ENCODE measurements at places on chromosomes 5 and 9.

DNA sequence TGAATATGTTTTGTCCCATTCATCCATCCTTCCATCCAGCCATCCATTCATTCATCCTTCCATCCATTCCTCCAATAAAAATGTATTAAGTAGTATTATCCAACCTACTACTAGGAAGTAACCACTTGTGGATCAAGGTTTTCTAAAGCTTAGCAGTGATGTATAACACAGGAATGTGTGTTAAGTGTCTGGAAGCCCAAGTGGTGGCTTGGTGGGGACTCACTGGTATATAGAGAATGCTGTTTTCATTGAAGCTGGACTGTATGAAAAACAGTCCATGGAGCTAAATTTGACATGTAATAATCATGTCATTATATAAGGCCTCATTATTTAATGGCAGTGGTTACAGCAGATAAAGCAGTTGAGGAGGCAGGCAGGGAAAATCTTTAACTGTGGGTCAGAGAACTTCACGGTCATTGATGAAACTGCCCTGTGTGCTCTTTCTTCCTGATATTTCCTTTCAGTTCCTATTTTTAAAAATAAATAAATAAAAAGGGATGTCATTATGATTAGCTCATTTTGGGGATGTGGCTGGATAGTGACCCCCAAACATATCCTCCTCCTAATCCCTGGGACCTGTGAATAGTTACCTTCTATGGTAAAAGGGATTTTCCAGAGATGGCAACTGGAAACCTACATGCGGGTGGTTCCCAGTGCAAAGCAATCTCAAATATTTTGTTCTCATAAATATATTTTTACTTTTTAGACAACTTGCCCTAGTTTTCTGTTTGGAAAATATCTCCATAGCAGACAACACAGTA, 82.3 kb downstream of the DAPK1 start:
- DNase-seq: no peak

DNA sequence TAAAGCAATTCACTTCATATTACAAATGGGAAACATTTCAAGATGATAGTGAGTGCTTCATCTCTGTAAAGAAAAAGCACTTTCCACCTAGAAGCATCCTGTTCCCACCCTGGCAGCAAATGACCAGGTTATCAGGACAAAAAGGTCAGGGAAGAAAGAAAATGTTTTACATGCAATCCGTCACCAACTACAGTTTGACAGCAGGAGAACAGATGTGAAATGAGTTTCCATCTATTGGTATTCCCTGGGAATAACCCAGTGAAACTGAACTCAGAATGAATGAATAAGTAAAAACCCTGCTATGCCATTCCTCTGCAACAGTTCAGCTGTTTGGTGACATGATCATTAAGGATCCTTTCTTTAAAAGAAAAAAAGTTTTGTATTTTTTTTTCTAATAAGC, 67.6 kb downstream of the HTR1A start:
- DNase-seq: no peak

GRCh38 chr9:76580188-76580587, 121.2 kb downstream of the GCNT1 start:
- no peak for DNase-seq

DNA sequence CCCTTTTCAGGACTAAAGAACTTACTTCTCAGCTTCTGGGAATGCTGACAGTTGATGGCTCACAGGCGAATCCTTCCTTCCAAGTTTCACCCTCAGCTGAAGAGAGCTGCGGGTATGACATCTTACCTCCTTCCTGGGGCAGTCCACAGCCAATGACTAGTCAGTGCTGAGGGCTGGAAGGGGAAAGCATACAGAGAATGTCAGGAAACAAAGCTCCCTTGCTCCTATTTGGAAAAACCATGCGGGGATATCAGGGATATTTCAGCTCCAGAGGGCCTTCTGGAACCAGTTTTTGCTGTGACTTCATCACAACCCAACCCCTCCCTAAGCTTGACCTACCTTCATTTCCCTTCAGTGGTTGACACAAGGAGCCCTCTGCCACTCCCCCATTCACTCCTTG, 15.7 kb downstream of the FTMT start:
- no peak for DNase-seq

DNA sequence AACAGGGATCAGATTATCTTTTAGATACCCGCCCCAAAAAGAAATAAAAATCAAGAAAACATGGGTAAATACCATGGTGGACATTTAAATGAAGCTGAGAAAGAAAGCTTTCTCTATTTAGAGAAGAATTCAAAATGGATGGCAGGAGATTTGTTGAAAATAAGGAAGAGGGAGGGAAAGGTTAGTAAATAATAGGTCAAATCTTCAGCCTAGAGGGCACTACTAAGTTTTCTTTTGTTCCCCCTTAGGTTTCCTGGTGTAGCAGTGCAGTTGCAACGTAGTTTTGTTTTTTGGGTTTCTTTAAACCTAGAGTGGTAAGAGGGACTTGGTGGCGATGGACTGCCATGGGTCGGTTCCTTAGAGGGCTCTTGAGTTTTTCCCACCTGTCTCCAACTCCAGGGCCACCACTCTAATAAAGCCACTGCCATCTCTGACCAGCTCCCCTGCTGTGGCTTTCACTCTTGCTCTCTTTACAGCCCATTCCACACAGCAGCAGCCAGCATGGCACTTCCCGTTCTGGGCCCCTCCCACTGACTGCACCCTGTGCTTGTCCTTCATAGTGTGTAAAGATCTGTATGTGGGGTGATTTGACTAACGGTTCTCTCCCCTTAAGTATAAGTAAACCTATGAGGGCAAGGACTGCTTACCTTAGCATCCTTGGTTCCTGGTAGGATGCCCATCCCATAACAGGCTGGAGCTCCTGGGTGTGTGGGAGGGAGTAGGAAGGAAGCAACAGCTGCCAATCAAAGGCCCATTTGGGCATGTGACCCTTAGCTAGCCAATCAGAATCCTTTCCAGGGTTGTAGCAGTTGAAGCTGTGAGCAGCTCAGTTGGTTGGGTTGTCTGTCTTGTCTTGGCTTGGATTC, 118.3 kb downstream of the SLC1A3 start:
- DNase-seq: no peak

DNA sequence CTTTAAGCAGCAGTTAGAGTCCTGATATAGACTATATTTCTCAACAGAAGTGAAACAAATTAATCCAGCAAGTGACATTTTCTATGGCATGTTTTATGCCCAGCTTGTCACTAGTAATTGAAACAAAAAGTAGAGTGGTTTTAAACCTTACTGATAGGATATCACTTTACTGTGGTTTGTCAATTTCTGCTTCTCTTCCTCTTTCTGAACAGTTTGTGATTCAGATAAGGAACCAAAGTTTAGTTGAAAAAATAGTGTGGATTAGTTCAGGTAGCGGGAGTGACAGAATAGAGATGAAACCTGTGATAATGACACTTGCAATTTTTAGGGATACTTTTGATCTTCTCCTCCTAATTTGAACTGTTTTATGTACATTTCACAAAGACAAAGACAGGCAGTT, 485.7 kb upstream of the EDIL3 start:
- DNase-seq: no peak

- DNase-seq: no peak
Observed at GRCh38 chr5:137398154-137398553, 101.0 kb downstream of the SPOCK1 start.

DNA sequence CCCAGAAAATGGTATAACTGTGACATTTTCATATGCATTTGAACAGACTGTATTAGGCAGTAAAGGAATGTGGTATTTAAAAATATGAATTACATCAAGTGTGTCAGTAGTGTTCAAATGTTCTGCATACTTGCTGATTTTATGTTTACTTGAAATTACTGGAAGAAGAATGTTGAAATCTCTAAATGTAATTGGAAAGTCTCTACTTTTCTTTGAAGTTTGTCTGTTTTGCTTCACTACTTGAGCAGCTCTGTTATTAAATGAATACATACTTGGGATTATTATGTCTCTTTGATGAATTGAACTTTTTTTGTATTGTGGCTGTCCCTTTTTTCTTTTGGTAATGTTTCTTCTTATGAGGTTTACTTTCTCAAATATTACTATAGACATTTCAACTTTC, 205.6 kb downstream of the TAF11L14 start:
- no peak for DNase-seq

- DNase-seq: no peak
Observed at GRCh38 chr9:91500509-91501014, 76.9 kb upstream of the NFIL3 start.

DNA sequence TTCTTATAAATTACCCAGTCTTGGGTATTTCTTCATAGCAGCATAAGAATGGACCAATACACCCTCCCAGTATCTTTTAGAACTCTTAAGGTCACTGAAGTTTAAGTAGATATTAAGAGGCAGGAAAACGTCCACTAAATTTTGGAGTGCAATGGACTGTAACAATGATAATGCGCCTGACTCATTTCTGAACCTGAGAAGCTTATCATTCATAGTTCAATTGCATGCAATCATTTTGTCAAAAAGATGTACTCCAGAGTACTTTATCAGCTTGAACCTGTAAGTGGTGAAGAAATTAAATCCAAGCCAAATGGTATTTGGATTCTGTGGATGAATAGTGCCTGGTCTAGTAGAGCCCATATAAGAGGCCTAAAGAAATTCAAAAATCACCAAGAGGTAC, 196.5 kb upstream of the CDH9 start:
- no peak for DNase-seq

- no peak for DNase-seq
Observed at GRCh38 chr9:130482463-130482862, 37.7 kb downstream of the ASS1 start.

GRCh38 chr9:84031534-84031933, 50.9 kb downstream of the RMI1 start:
- DNase-seq: no peak

GRCh38 chr5:113199122-113199905, 222.7 kb downstream of the DCP2 start:
- DNase-seq: no peak

Measured in stimulated activated CD4-positive, alpha-beta T cell treated with anti-CD3 and anti-CD28 coated beads, TNF-alpha, amount 100 ng/mL, for 1 hour (primary cell).